ENCODE measurements at places on chromosomes 11 and 22. TPM values are rescaled to one million over a fixed set of nuclear protein-coding genes. Genes with fewer than 3 reads are reported as not detected.
A peak's percentile ranks its signal among the peaks of the same experiment; 100 is the strongest.

Gene SLC5A12
- total RNA-seq, result 0.54 TPM

Gene PIH1D2
- total RNA-seq, result 0.60 TPM

Gene NXPE2
- 0.32 TPM for total RNA-seq

DNA sequence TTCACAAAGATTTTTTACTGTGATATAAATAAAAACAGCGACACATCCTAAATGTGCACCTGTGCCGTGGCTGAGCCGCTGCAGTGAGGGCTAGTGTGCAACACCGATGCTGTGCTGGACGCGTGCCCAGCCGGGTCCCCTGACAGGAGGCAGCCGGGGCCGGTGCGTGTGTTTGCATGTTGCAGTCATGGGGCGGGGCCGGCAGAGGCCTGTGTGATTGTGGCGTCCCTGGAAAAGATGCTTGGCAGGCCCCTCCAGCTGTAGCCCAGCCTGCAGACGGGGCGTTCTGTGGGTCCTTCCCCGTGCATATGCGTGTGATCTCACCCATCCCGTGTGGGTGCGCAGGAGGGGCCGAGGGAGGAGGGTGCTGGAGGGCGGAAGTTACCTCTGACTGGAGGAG, 30.6 kb downstream of the MUC6 start:
- H3K36me3 ChIP-seq, result peaks cover 100% of the 10 kb centered on the region

- H3K27ac ChIP-seq, result no peak overlapping the region
- H3K4me3 ChIP-seq, result no peak overlapping the region
Measured at GRCh38 chr22:29748248-29748893, 18.4 kb downstream of the ZMAT5 start.

- no peak overlapping the region for H3K27ac ChIP-seq
- H3K27me3 ChIP-seq, result peaks cover 58% of the 10 kb centered on the region
- peaks cover 37% of the 10 kb centered on the region for H3K4me1 ChIP-seq
- H3K36me3 ChIP-seq, result peaks cover 5% of the 10 kb centered on the region
- H3K4me3 ChIP-seq, result no peak overlapping the region
- no peak for DNase-seq
Measured at GRCh38 chr11:7571640-7572000, 57.8 kb downstream of the PPFIBP2 start.

GRCh38 chr11:125173556-125173955, 9.0 kb downstream of the PKNOX2 start:
- no peak overlapping the region for H3K27ac ChIP-seq
- H3K27me3 ChIP-seq, result peaks cover 45% of the 10 kb centered on the region
- peaks cover 17% of the 10 kb centered on the region for H3K4me1 ChIP-seq
- peak; percentile 41 for DNase-seq

DNA sequence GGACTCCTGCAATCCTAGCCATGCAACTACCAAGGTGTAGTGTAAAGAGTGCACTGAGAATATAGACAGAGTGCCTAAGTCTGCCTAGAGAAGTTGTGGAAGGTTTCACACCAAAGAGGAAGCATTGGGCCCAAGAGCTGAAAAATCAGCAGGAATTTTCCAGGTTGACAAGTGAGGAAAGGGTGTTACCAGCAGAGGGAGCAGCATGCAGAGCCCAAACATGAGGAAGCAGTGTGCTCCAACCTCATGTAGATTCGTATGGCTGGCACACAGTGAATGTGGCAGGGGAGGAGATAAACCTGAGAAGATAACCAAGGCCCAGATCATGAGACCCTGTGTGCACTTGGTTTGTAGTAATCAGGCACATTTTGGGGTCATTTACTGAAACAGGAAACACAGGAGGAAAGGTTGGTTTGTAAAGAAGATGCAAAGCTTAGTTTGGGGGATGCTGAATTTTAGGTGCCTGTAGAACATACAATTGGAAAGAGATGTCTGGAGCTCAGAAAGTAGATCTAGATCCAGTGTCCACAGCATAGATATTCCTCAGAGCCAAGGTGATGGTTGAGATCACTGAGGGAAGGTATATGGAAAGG, 1.7 kb downstream of the HPX start:
- no peak for DNase-seq
- H3K4me3 ChIP-seq, result no peak overlapping the region
- no peaks in the 10 kb centered on the region for H3K36me3 ChIP-seq
- H3K27me3 ChIP-seq, result no peaks in the 10 kb centered on the region
- H3K4me1 ChIP-seq, result peaks cover 5% of the 10 kb centered on the region

All from spleen (tissue), 13 donors.